Esophagus mucosa (tissue), 1 donor: ENCODE measurements at places on chromosomes 4 and X. TPM values are rescaled to one million over a fixed set of nuclear protein-coding genes. Genes with fewer than 3 reads are reported as not detected.

Gene RNF150
- 1.6 TPM for total RNA-seq

Gene RAB33A
- total RNA-seq: 0.20 TPM

Gene ZNF732
- total RNA-seq: 0.88 TPM

Gene SCD5
- total RNA-seq: 1.9 TPM

Gene CT55
- not detected for total RNA-seq

Gene REELD1
- not detected for total RNA-seq

Gene CUL4B
- total RNA-seq: 37.2 TPM

Gene FGFBP2
- not detected for total RNA-seq

Gene SLC6A14
- total RNA-seq: 10.7 TPM

DNA sequence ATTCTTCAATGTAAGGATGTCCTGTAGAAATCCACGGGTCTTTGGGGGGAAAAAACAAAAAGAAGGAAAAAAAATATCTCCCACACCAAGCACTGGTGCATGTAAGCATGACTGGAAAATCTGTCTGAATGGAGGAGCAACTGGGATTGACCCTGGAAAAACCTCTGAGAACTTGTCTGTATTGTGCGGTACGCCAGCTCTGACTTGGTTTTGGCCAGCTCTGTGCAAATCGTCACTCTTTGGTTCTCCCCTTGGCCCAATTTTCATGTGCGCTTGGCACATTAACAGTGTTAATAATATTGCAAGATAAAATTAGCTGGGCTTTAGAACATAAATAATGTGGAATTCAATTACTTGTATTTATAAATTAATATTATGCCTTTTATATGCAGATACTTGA, 231.2 kb upstream of the HAND2 start:
- no peak for ATAC-seq

GRCh38 chr4:153546280-153546679, 80.1 kb downstream of the TMEM131L start:
- no peak for ATAC-seq

DNA sequence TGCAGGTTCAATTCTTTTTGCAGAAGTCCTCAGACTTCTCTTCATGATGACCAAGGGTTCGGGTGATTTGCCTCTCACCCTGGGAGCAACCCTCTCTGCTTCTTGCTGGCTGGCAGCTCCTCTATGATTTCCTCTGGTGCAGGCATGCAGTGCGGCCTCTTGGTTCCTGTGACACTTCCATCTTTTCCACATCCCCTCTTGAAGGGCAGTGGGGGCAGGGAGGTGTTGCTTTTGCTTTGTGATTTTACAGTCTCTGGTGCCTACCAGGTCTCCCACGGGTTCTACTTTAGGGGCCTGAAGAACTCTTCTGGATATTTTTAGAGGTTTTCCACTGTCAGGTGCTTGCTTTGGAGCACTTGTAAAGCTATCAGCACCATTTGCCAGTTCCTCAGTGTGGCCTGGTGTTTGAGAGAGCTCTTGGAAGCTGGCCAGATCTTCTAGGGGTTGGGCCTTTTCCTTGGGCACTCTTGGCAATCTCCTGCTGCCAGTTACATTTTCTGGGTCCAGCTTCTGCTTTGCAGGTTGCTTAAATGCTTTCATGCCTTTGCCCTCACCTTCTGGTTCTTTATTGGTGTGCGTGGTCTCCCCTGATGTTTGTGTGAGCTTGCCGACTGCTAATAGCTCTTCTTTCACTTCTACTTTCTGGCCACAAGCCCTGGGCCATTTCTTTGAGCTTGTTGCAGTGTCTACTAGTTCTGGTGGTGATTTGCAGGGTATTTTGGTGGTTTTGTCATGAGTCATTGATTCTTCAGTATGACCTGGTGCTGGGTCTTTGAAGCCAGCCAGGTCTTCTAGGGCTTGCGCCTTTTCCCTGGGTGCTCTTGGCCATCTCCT, 11.5 kb upstream of the CHST7 start:
- no peak for ATAC-seq

GRCh38 chr4:176837169-176837895, 44.6 kb upstream of the VEGFC start:
- ATAC-seq: no peak

- ATAC-seq: no peak
These were observed 4.6 kb downstream of the BDH2 start for GRCh38 chr4:103095080-103095479.

DNA sequence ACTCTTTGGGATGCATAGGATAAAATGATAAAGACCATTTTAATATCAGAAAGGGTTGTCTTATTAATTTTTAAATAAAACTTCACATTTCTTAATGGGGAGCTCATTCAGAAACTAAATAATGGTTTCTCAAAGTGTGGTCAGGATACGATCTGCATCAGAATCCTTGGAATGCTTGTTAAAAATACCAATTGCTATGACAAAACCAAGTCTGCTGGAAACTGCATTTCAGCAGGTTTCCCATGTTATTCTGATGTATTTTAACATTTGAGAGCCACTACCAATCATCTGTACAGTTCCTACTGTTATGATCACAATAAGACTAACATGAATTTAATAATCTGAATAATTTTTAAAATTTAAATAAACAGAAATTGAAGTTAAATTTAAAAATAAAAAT, 115.1 kb downstream of the SOWAHB start:
- no peak for ATAC-seq

DNA sequence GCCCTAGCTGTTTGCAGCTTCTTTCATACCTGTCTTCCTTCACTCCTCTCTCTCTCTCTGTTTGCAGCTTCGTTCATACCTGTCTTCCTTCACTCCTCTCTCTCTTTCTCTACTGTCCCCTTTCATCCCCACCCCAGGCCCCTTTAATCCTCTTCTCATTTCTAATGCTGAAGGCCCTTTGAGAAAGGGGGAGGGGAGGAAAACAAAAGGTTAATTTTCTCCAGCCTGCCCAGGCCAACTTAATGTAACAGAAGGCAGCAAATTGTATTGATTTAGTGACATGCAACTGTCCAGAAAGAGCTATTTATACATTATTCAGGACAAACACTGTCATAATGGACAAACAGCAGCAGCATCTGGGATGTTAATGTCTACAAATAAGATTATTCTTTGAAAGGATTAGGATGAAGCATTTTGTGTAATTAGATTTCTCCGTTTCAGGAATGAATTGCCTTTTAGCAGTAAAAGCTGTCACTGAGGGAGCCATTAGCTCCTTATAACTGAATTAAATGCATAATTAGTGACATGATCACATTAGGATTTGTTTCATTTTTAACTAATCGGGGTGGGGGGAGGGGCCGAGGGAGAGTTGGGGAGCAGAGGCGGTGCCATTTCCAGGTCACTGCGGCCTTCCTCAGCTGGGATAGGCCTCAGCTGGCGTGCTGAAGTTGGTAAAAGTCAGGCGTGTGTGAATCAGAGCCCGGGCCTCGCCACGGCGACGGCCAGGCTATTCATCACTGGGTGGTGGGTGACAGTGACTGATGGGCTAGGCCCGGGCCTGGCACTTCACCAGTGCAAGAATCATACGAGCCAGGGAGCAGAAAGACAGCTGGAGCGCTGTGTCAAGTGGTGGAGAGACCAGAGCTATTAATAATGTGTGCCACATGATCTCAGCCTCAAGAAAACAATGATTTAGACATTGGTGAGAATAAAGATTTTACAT, 174.5 kb downstream of the NKX6-1 start:
- ATAC-seq: no peak

- ATAC-seq: no peak
These were observed 196.1 kb downstream of the ZNF330 start for GRCh38 chr4:141416677-141417363.

- peak; percentile 31 for ATAC-seq
These were observed 69.8 kb downstream of the RPS3A start for GRCh38 chr4:151169223-151169622.

GRCh38 chr4:78131403-78131802, 74.3 kb downstream of the FRAS1 start:
- ATAC-seq: no peak

GRCh38 chr4:128427832-128428366, 140.3 kb upstream of the PGRMC2 start:
- ATAC-seq: peak; percentile 90

- no peak for ATAC-seq
These were observed 286.4 kb downstream of the PRDM5 start for GRCh38 chr4:120636120-120636630.

GRCh38 chr4:30717208-30718020, 2.8 kb upstream of the PCDH7 start:
- peak; percentile 18 for ATAC-seq

DNA sequence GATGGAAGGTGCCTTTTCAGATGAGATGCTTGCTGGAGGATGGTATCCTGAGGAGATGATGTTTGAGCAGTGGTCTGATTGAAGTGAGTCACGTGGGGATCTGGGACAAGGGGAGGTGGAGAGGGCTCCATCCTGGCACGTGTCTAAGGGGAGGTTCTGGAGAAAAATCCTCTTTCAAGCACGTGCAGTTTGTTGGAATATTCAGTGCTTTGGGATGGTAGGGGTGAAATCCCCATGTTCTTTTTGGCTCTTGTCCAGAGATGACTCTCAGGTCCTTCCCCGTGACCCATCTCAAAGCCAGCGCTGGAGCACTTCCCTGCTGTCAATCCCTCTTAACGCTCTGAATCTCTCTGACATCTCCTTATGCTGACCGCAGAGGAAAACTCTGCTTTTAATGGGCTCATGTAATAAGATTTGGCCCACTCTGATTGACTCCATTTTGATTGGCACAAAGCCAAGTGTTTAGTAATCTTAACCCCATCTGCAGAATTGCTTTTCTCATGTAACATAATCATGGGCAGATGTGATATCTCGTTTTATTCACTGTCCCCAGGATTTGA, 10.8 kb upstream of the KLKB1 start:
- no peak for ATAC-seq

GRCh38 chr4:32475710-32476109, 1755.5 kb downstream of the PCDH7 start:
- no peak for ATAC-seq

- ATAC-seq: no peak
These were observed 835.6 kb upstream of the SLIT2 start for GRCh38 chr4:19416146-19416545.

- no peak for ATAC-seq
These were observed 118.6 kb downstream of the NAA11 start for GRCh38 chr4:79207281-79207680.

GRCh38 chr4:140955641-140956040, 177.6 kb downstream of the RNF150 start:
- no peak for ATAC-seq

DNA sequence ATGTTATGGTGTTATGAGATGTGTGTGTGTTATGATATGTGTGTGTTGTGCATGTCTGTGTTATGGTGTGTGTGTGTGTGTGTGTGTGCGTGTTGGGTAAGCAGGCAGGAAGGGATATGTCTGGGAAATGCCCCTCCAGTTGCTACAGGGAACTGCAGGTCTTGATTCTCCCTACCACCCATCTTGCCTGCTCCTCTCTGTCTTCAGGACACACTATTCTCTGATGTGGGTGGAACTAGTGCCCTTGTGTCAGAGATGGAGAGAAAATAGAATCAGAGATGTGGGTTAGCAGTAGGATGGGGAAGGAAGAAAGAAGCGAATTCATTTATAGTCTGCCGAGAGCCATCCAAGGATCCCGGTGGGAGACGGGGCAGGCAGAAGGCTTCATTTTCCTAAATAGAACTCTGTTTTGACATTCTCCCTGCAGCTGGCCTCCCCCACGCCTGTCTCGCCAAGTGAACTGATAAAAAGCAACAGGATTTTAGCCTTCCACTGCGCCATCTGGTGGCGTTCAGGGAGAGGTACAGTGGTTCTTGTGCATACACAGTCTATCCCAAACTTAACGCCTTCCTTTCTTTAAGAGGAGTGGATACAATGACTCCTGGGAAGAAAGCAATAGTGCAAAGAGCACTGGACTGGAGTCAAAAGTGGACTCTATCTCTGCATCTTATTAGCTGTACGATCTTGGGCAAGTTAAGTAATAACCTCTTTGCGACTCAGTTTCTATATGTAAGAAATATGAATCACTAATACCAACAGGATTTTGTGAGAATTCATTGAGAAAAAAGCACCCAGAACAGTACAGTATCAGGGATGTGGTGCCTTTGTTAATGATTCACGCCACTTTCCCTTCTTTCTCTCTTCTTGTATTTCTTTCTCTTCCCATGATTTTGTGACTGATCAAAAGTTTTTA, 14.1 kb upstream of the MGST2 start:
- peak; percentile 62 for ATAC-seq

DNA sequence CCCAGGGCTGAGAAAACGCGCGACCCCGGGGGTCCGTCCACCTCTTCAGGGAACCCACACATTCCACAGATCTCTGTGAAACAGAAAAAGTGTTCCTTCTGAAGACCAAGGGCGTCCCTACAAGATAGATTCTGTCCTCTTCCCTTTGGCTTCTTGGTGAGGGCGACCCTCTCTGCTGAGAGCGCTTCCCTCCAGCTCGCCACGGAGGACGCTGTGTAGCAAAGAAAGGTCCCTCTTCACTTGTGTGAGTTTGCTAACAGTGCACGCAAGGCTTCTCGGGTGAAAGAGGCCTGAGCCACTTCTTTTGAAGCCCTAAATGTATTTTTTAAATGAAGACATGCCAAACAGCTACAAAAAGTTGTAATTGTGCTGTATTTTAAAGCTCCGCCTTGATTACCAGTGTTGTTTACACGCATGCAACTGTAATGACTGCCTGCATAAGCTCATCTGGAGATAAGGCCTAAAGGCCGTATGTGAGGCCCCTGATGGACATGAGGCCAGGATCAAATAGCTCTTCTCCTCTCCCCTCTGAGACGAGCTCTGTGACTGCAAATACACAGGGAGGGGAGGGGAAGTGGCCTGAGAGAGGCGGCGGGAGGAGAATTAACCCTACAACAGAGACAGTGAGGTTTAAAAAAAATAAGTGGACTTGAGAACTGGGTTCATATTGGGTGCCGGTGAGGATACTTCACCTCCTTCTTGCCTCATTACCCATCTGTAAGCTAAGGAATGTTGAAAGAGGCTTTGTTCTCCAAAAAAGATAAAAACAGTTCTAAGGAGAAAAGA, 95.5 kb downstream of the SOWAHB start:
- ATAC-seq: no peak

DNA sequence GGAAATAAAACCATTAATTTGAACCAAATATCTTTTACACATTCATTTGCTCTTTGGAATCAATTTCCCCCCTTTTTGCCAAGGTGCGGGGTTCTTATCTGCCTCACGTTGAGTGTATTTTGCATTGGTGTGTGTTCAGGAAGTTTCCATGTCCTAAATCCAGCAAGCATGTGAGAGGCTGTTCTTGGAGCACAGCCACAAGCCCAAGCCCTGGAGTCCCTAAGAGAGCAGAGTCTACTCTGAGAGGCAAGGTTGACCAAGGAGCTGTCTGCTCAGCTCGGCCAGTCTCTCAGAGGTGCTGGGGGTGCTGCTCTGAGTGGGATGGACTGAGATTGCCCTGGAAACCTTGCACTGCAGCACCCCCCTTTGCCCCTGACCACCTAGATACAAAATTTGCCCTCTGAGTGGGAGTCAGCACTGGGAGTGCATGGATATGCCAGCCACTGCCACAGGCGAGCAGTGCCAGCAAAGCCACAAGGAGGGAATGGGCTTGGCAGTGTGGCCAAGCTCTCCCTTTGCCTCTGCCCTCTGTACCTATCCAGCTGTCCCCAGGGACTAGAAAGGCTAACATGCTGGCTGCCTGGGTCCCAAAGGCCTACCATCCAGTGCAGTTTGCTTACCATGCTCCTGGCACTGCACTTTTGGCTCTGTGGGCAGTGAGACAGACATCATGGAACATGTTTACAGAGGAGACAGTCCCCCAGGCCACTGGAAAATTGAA, 20.5 kb upstream of the FAM193A start:
- peak; percentile 10 for ATAC-seq
